Stimulated activated CD4-positive, alpha-beta T cell treated with anti-CD3 and anti-CD28 coated beads, Interleukin-12 subunit alpha, Interleukin-12 subunit beta, amount 100 ng/mL, for 4 hours (primary cell): ENCODE measurements at places on chromosomes 12 and 14.

DNA sequence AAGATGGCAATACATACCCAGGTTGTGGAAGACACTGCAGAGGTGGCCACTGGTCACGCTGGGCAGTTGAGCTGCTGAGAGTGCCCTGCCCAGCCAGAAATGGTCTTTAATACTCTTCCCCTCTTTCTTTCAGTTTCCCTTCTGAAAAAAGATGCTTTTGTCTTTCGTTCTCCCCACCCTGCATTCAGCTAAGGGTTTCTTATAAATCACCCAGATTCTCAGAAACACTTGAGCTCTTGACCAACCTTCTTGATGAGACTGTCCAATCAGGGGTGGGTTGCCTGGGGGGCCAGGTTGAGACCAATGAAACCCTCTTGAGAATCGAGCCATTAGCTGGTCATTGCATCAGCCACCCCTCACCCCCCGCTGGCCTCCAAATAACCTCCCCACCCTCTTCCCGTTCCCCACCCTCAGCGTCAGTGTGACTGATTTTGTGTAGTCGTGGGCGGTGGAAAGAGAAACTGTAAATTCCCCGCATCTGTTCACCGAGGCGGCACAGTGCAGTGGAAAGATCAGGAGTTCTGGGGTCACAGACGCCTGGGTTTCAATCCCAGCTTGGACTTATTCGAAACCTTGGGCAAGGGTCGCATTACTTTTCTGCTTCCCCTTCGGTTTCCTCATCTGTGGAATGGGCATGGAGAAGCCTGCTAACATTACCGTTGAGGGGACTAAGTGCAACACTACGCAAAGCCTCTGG lies 52.3 kb downstream of the SLC25A47 start:
- DNase-seq = peak; percentile 75

DNA sequence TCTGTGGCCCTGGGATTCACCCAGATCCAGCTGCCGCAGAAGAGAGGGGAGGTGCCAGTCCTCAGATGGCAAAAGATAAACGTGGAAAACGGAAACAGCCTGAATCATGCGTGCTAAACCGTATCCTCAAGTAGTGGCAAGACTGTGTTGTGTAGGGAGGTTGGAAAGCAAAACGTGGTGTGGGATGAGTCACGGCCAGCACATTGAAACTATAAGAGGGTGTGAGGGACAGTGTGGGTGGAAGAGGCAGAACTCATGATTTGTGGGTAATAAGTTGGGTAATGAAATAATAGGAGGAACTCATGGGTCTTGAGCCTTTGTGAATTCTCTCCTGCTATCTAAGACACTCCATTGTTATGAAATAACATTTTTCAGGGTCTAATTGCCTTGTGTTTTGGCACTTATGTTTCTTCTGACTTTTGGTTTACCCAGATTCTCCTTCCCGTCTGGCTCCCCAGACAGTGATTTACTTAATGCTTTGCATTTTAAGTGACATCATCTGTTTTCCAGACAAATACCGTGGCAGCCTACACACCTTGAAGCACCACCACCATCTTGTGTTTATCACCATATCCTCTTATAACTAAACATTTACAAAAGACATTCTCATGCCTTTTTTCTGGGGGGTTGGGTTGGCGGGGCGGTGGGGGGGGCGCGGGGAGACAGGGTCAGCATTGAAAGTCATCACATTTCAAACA lies 62.3 kb upstream of the PTCSC3 start:
- DNase-seq = no peak

GRCh38 chr14:102071283-102071998 lies 15.4 kb downstream of the HSP90AA1 start:
- DNase-seq = no peak

DNA sequence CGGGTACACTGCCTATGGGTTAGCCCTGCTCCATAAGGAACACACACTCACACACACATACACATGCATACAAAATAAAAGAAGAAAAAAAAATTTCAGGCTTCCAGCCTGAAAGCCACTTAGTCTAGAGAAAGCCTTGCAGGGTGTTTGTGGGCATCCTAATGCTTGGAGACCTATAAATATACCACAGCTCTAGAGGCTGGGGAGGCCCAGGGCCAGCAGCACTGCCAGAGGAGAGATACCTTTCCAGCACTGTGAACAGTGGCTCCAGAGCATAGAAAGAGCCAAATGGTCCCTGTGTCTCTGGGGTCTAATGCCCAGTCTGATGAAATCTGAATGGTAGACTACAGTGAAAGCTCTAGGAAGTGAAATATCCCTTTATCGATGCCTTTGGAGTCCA lies 12.9 kb downstream of the FAM161B start:
- DNase-seq = no peak

GRCh38 chr14:54565785-54566409 lies 1.0 kb upstream of the SAMD4A start:
- peak; percentile 71 for DNase-seq

GRCh38 chr12:54658306-54659264 lies 10.4 kb upstream of the DCD start:
- peak; percentile 43 for DNase-seq
